ENCODE measurements at places on chromosomes 12 and 14. TPM values are rescaled to one million over a fixed set of nuclear protein-coding genes. Genes with fewer than 3 reads are reported as not detected.

Gene GEMIN2
- 20.5 TPM for total RNA-seq

Gene PLD4
- 0.05 TPM for total RNA-seq

Gene NELL2
- not detected for total RNA-seq

Gene MIP
- total RNA-seq: not detected
